ENCODE measurements at places on chromosomes 7 and 10. TPM values are rescaled to one million over a fixed set of nuclear protein-coding genes. Genes with fewer than 3 reads are reported as not detected.

The SLC37A3 gene
- 13.2 TPM for total RNA-seq

The LLCFC1 gene
- total RNA-seq, result not detected

The ECD gene
- total RNA-seq, result 17.0 TPM

The NPFFR1 gene
- total RNA-seq, result not detected

The AOC1 gene
- total RNA-seq, result 0.43 TPM

The ARMC3 gene
- 0.38 TPM for total RNA-seq

The VGF gene
- 0.08 TPM for total RNA-seq

DNA sequence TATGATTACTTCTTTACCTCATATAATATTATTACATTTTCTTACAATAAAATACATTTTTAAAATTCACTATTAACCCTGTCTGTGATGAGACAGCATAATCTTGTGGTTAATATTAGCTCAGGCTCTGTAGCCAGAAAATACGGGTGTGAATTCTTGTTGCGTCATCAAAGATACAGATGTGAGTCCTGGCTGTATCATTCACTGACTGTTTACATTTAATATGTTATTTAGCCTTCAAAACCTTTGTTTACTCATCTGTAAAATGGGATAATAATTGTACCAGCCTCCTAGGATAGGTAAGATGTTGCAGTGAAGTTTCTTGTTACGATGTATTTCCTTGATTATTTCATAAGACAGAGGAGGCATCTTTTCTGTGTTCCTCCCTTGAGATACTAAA, 184.7 kb upstream of the PRPS1L1 start:
- no peak for DNase-seq

GRCh38 chr10:3924344-3924743, 139.3 kb upstream of the KLF6 start:
- no peak for DNase-seq

DNA sequence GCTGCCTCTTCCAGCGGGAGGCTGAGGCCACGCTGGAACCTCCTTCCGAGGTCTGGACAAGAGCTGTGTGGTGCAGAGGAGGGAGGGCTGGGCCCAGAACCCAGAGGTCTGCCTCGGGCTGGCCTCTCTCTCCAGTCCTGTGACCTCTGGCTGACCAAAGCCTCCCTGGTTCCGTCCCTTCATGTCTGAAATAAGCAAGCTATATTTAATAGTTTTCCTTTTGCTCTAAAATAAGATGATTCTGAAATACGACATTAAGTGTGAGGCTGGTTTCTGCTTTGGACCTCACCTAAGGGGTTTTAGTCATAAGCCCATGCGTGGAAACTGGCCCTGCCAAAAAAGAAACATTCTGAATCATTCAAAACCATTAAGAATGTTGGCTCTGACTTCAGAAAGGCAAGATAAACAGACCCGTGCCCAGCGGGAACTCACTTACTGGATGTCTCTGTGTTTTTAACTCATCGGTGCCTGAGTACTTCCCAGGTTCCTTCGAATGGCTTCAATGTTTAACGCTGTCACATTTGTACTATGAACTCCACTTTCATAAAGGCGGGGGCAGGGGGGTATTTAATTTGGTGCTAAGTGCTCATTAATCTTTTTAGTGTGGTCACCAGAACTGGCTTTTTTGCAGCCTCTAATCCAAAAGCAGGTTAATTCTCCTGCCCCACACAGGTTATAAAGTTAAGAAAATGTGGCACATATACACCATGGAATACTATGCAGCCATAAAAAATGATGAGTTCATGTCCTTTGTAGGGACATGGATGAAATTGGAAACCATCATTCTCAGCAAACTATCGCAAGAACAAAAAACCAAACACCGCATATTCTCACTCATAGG, 157.5 kb upstream of the KLF14 start:
- DNase-seq, result no peak

GRCh38 chr7:51292596-51292995, 24.0 kb downstream of the COBL start:
- no peak for DNase-seq

- no peak for DNase-seq
These were observed 398.2 kb downstream of the DNAJB6 start for GRCh38 chr7:157734676-157735640.

GRCh38 chr10:127013691-127014473, 108.7 kb downstream of the DOCK1 start:
- DNase-seq, result no peak

GRCh38 chr10:120782336-120782735, 68.8 kb upstream of the WDR11 start:
- DNase-seq, result no peak

GRCh38 chr7:84181628-84182027, 13.0 kb downstream of the SEMA3A start:
- DNase-seq, result no peak

- no peak for DNase-seq
These were observed 158.2 kb downstream of the SPAG6 start for GRCh38 chr10:22503315-22504088.

- no peak for DNase-seq
These were observed 570.7 kb downstream of the REEP3 start for GRCh38 chr10:64091897-64092296.

DNA sequence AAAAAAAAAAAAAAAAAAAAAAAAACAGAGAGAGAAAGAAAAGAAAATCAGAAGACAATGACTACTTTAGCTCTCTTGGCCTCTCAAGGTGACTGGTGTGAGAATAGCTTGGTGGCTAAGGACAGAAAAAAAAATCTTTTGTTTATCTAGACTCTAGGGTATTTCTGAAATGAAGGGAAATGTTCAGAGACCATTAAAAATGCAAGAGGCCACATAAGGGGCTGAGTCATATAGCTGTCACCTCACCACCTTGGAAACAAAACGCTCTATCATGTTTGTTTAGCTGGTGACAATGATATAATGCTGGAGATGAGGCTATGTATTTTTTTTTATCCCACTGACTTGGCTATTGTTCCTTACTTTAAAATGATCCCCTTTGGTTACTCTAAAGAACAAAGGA, 287.0 kb upstream of the CDC14C start:
- no peak for DNase-seq

DNA sequence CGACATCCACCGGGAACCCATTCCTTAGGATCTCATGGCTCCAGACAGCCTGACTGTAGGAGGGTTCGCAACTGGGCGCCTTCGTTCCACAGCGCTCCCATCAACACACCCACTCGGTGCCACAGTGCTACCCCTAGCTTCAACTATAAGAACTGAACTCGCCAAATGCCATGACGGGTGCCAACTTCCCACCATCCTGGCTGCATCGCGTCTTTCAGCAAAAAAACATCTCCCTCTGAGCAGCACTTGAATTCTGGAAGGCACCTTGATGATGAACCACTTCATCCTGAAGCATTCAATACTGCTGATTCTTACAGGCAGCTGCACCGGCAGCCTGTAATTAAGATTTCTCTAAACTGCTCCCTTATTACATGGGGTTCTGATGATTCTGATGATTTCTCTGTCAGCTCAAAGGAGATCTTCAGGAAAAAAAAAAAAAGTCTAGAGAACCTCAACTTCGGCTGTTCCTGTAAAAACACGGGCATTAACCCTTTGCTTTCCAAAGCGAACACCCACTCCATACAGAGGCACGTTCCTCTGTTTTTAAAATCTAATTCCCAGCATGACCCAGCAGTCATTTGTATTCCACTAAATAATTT, 1.3 kb downstream of the CYTH3 start:
- no peak for DNase-seq
